ENCODE measurements at places on chromosomes 6 and 20. TPM values are rescaled to one million over a fixed set of nuclear protein-coding genes. Genes with fewer than 3 reads are reported as not detected.

- no peak for DNase-seq
Measured at GRCh38 chr6:26414281-26414680, 12.2 kb downstream of the BTN3A1 start.

Gene ADA
- 6.0 TPM for total RNA-seq

DNA sequence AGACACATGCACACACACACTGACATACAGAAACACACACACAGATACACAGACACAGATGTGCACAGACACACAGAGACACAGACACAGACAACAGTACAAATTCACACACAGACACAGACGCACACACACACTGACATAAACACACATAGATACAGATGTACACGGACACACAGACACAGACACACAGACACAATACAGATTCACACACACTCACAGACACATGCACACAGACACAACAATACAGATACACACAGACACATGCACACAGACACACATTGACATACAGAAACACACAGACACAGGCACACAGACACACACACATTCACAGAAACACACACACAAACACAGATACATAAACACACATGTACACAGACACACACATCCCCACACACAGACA lies 183.6 kb downstream of the SMOC2 start:
- no peak for DNase-seq

GRCh38 chr6:136962661-136963060 lies 40.6 kb downstream of the SLC35D3 start:
- peak; percentile 62 for DNase-seq

- DNase-seq = no peak
Measured at GRCh38 chr20:35702051-35702823, 3.0 kb downstream of the ROMO1 start.

DNA sequence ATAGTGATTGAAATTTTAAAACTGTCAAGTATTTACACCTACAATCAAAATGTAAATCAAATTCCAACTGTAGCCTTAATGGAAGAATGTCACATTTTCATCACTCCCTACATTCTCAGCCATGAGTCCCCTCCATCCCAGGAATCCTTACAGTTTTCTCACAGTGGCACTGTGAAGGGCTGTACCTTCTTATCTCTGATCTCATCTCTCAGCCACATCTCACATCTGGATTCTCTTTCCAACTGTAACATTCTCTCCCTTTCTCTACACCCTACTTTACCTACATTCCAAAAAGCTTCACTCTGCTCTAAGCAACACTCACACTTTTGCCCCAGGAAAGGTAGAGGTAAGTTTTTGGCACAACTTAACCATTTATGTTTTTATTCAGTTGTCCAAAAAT lies 8.9 kb upstream of the MARCKS start:
- DNase-seq = no peak

- DNase-seq = no peak
Measured at GRCh38 chr6:52230685-52231084, 13.6 kb downstream of the IL17F start.

Gene CRISP2
- total RNA-seq = not detected

GRCh38 chr6:151962246-151962846 lies 154.9 kb downstream of the ESR1 start:
- no peak for DNase-seq

DNA sequence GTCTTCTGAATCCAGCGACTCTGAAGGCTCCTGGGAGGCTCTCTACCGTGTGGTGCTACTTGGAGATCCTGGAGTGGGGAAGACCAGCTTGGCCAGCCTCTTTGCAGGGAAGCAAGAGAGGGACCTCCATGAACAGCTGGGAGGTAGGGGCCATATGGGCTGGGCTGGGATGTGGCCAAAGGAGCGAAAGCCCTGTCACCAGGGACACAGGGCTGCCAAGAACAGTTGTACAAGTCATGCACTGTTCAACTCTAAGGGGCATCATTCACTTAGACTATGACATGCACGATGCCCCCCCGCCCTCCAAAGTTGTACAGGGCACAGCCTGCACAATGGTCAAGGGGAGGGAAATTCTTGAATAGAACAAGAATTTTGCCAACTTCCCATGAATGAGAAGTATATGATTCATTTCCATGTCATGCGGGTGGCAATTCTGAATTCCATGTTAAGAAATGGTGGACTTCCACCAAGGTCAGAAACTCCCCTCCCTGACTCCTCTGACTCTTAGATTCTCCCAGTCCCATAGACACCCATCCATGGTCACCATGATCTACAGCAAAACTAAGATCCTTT lies 1.6 kb downstream of the REM1 start:
- DNase-seq = no peak

DNA sequence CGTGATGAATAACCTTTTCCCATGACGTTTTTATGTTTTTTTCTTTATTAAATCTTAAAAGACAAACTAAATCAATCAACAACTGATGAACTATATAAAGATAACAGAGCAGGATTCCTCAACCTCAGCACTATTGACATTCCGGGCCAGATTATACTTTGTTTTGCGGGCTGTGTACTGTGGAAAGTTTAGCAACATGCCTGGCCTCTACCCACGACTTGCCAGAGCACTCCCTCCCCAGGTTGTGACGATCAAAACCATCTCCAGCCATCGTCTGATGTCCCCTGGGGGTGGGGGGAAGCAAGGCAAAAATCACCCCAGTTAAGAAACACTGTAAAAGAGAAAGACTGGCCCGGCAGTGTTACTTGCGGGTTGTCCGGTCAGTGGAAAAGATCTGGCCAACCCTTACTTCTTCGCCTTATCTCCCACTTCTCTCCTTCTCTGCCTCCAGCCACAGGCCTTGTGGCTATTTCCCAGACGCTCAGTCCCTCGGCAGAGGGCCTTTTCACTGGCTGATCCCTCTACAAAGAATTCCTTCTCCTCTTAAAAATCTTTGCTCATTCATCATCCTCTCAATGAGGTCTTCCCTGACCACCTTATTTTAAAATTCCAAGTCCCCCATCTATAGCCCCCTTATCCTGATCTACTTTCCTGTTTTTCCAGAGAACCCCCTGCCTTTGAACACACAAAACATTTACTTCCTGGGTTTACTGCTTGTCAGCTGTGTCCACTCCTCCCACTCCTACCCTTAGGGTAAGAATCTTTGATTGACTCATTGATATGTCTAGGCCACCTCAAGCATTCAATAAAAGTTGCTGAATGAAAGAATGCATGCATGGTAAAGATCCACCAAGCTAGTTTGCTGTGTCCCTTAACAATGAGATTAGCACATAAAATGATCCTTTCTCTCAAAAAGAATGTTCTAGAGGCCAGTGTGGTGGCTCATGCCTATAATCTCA lies 14.7 kb upstream of the RAB22A start:
- DNase-seq = no peak

Gene SLA2
- 0.29 TPM for total RNA-seq

Gene MYT1
- total RNA-seq = 7.3 TPM

Gene DNAH8
- total RNA-seq = 0.23 TPM

GRCh38 chr6:11604215-11604614 lies 66.7 kb downstream of the TMEM170B start:
- DNase-seq = no peak

GRCh38 chr6:8084586-8084985 lies 17.8 kb downstream of the EEF1E1 start:
- no peak for DNase-seq

DNA sequence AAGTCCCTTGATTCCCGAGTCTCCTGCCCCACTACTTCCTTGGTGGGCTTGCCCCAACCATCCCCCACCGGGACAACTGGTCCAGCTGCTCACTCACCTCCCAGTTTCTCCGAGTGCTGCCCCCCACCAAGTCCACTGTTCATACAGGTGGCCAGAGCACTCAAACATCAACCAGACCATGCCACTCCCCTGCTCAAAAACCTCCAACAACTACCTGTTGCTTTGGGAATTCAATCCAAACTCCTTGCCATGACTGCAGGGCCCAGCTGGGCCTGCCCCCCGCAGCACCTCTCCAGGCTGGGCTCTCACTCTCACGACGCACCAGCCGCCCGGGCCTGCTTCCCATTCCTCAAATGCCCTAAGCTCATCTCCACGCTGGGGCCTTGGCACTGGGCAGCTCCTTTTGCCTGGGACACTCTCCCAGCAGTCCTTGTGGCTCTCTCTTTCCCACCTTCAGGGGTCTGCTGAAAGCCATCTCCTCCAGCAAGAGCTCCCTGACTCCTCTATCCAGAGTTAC lies 97.5 kb downstream of the NFATC2 start:
- DNase-seq = no peak

GRCh38 chr20:62296724-62297448 lies 5.9 kb upstream of the ADRM1 start:
- DNase-seq = no peak

GRCh38 chr6:127206531-127207095 lies 60.1 kb upstream of the RNF146 start:
- no peak for DNase-seq

GRCh38 chr6:20882014-20882413 lies 347.8 kb downstream of the CDKAL1 start:
- DNase-seq = no peak

GRCh38 chr20:38286586-38287531 lies 17.1 kb upstream of the BPI start:
- DNase-seq = peak; percentile 81

- DNase-seq = no peak
Measured at GRCh38 chr6:165844801-165845364, 181.8 kb upstream of the PDE10A start.

GRCh38 chr6:67431076-67431475 lies 1204.0 kb upstream of the ADGRB3 start:
- no peak for DNase-seq

GRCh38 chr6:1449896-1450295 lies 60.5 kb downstream of the FOXF2 start:
- no peak for DNase-seq

DNA sequence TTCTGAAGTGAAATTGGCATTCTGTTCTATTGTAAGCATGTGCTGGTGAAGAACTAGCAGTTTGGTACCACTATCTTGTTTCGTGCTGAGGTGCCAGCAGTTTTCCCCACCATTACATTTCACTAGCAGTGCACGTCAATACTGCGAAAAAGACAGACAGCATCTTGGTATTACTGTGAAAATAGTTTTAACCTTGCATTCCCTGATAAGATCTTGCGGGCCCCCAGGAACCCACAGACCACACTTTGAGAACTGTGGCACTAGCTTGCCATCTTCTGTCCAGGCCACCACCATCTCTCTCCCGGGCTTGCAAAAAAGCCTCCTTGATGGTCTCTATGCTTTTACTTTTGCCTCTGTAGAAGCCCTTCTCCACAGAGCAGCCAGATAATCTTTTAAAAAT lies 185.7 kb downstream of the BACH2 start:
- no peak for DNase-seq

Gene HTR1E
- 8.4 TPM for total RNA-seq

DNA sequence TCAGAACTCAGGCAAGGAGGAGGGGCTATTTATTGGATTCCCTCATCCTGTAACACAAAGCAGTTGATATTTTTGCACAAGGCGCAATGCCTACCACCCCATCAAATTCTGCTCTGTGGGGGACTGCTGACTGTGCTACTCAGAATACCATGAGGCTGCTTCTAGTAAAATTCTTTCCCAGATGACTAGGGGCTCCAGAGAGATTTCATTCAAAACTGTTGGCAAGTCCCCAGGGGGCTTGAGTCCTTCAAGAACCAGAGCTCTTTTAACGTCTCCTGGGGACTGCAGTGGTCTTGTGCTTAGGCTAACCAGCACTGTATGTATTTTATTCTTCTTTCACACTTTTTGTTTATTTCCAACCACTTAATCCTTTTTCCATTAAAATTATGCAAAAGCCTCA lies 365.9 kb upstream of the AGPAT4 start:
- DNase-seq = no peak

DNA sequence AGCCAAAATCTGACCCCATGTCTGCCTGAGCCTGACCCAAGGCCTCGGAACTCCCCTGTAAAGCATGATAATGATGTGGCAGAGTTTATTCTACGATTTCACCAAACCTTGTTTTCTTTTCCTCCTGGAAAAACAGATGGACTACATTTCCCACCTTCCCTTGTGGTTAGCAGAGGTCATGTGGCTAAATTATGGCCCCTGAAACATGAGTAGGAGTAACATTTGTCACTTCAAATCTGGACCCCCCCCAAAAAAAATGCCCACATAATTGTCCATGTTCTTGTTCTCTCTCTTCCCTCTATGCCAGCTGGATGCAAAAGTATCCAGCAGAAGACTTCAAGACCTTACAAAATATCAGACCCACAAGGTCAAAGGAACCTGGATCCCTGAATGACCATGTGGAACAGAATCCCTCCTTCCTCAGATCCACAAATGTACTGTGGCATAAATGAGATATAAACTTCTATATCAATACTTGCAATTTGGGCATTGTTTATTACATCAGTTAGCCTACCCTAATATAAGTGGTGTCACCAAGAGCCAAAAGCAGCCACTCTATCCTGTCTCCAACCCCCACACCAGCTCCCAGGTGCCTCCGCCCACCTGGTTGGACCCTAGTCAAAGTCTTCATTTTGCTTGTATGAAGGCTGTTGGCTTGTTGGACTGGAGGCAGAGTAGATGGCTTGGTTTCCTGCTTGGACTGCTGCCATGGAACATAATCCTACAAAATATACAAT lies 1.4 kb downstream of the C20orf96 start:
- no peak for DNase-seq

DNA sequence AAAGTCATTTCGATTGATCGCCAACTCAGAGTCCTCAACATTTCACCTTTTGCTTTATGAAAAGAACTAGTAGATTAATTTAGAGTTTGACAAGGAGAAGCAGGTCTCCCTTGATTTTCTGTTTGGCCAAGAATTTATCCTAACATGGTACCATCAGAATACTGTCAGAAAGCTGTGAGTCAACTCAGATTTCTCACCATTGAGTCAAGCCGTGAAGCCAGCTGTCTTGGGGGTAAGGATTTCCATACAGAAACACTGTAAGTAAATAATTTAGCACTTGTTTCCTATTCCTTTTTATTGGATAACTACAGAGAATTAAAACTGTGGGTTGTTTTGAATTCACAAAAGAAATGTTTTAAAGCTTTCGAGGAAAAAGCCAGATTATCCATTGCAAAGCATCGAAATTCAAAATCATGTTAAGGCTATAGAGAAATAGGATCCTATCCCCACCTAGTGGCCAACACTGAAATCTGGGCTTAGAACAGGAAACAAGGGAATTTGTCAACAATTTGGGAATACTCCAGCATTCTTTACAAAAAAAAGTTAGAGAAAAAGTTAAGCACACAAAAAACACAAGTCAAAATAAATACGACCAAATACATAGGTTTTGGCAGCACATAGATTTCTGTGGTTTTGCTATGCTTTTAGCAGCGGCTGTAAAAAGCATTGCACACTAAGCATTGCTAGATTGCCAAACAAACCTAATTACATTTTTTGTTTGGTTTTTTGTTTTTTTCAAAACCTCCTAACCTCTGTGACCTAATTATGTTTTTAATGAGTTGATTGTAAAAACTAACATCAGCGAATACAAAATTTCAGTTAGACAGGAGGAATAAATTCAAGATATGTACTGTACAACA lies 44.2 kb downstream of the COL11A2 start:
- peak; percentile 34 for DNase-seq

Gene SLC22A7
- total RNA-seq = 0.53 TPM

Data from dorsolateral prefrontal cortex (tissue), 122 donors.